Naive B cell (primary cell): ENCODE measurements at places on chromosomes 2 and 18. TPM values are rescaled to one million over a fixed set of nuclear protein-coding genes. Genes with fewer than 3 reads are reported as not detected.

DNA sequence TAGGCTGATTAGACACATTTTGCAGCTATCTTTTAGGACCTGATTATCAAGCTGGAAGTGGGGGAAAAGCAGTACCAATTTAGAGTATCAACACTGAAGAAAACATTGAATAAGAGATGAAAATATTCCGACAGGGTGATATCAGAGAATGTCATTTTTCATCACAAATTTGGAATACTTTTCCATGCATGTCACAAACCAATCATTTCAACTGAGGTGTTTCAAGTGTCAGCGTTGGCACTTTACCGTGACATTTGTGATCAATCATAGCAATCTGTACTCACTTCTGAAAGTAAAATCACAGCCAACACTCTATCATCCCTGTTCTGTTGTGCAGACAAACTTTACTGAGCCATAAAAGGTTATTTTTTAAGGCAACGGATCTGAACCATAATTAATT is 75.4 kb downstream of the PDE1A start:
- DNase-seq, result no peak

DNA sequence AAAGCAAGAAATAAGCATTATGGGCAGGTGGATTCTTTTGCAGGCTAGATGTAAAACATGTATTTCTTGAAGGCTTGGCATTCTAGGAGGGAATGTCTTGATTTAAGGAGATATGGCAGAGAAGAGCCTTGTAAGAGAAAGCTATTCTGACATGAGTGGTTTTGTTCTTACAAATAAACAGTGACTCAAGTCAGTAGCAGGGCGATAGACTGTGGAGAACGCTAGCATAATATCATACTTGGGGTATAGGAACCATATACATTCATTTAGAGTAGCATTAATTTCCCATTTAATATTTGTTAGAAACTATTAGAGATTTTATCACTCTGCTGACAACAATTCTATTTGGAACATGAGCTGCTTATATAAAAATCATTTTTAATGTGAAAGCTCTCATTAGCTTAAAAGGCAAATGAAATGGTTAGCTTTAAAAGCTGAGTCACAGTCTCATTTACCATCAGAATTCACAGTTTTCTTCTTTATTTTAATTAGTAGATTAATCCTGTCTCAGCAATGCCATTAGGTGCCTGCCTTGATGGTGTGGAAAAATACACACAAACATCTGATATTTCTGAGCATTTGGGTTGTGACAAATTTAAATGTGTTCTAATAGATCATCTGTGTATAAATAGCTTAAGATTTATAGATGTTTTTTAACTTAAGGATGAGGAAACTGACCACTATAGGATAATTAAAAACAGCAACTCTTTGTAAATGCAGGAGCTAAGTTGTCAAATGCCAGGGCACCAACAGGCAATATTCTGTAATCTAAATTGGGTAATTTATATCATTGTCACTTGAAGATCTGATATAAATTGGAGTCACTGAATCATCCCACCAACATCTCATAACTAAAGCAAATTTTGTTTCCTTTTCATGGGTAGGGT is 276.7 kb downstream of the PLCL1 start:
- no peak for DNase-seq

- peak; percentile 31 for DNase-seq
Observed at GRCh38 chr18:61581578-61582201, 248.5 kb downstream of the CDH20 start.

THADA gene
- 14.3 TPM for polyA plus RNA-seq

GRCh38 chr2:178419123-178419522 is 31.9 kb downstream of the PRKRA start:
- no peak for DNase-seq

- DNase-seq, result no peak
Observed at GRCh38 chr2:17680119-17680518, 73.5 kb downstream of the SMC6 start.

CIDEA gene
- not detected for polyA plus RNA-seq

DNA sequence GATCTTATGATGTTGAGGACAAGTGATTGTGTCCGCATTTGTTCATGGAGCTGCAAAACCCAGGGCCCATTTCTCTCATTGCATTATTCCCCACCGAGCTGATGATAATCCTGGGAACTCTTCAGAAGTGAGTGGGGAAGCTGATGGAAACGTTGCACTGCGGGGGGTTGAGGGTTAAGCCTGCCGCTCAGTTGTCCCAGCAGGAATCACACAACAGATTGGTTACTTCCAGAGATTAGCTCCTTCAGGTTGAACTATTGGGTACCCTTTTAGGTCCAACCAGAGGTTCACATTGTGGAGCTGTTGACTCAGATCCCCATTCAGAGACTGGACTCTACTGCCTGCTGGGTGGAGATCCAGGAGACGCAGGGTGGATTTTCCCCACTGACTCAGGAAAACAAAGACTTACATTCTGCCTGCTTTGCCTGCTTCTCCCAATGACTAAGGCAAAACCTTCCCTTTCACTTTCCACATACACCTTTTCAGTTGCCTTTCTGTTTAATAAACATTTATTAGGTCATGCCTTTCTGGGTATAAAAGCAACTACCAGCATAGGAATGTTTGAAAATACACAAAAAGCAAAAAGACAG is 286.4 kb downstream of the TXNL1 start:
- DNase-seq, result no peak

CAPN14 gene
- 1.1 TPM for polyA plus RNA-seq

DNA sequence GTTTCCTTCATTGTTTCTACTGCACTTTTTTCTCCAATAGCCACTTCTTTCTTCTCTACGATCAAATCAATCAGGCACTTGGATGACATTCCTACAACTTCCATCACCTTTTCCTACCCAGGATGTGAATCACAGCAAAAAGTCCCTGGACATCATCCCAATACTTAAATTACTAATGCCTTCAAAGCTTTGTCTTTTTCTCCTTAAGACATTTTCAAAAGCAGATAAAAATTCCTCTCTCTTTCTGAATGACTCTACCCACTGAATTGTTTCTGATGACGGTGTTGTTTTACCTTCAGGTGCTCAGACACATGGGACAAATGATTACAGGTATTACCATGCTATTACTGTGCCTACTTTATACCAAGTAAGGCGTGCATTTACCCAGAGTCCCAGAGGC is 500.9 kb downstream of the FBXO15 start:
- DNase-seq, result no peak

GRCh38 chr18:8065284-8065683 is 498.2 kb downstream of the PTPRM start:
- no peak for DNase-seq

DNA sequence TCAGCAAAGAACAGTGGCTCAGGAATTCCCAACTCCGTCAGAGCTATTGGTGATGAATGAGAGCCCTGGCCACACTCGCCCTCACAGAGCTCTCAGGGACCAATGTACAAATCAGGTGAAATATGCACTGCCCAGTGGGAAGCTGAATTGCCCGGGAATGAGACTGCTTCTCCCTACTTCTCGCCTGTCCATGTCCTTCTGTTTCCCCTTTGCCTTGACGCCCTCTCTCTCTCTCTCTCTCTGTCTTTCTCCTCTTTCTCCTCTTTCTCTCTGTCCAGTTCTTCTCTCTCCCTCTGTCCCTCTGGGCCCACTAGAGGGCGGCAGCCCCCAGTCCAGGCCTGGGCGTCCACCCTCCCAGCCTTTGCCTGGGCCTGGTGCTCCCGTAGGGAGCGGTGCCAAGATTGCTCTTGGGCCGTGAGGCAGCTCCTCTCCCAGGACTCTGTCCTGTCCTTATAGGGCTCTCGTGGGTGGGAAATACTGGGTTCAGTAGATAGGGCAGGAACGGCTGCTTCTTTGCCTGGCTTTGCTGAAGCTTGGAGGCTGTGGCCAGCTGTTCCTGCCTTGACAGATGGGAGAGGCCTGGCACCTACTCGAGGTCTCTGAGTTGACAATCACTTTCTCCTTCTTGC is 28.4 kb upstream of the PUM2 start:
- no peak for DNase-seq

DNA sequence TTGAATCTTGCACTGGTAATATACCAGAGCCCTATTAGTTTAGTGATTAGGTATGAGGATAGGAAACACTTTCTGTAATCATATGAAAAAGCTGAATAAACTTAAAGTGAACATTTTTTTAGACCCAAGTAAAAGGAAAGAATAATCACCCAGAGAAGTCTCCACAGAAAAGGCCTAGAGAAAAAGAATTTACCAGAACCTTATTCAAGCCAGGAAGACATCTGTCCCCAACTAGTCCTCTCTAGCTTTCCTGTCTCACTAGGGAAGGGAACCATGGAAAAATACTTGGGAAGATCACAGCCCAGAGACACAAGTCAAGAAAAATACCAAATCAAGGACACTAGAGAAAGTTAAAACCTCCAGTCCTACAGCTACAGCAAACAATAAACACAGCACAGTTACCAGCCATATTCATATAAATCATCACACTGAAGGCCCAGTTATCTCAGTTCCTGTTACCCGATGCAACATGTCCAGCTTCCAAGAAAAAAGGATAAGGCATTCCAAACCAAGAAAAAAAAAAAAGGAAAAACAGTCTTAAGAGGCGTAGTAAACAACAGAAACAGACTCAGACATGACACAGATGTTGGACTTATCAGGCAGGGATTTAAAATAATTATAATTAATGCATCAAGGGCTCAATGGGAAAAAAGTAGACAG is 461.5 kb downstream of the IRS1 start:
- no peak for DNase-seq

- DNase-seq, result no peak
Observed at GRCh38 chr2:136235546-136235945, 117.6 kb upstream of the CXCR4 start.

DNA sequence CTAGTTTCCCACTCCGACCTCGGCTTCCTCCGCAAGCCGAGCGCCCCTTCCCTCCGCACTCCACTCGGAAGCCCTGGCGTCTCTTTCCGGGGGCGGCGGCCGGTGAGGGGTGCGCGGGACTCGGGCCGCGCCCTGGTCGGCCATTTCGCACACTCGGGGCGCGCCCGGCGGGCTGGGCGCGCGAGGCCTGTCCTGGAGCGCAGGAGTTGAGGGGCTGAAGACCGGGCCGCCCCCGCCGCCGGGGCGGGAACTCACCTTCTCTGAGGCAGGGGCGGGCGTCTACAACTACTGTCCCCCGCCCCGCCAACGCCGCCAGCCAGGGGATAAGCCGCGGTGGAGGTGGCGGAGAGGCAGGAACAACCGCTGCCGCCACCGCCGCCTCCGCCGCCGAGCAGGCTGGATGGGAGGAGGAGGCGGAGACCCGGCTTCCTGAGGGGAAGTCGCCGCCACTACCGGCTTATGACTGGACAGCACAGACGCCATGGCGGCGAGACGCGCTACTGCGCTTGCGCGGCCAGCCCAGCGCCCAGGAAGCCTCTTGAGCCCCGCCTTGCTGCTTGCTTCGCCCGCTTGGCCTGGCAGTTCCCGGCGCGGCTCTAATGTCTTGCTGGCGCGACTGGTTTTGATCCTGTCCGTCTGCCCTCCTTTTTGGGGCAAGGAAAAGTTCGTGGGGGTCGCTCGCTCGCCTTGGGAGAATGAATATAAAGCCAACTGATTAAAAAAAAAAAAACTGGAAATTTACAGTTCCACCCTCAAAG is at the start of gene KRCC1:
TSS of gene KRCC1 (minus strand) at position 413 of the 758 bp plus-strand sequence. CDS start 27,220 bp downstream, outside the sequence.
- peak; percentile 96 for DNase-seq

GRCh38 chr2:120307482-120307881 is 38.5 kb upstream of the INHBB start:
- DNase-seq, result no peak

- DNase-seq, result no peak
Observed at GRCh38 chr18:51038110-51038509, 8.1 kb downstream of the SMAD4 start.

DNA sequence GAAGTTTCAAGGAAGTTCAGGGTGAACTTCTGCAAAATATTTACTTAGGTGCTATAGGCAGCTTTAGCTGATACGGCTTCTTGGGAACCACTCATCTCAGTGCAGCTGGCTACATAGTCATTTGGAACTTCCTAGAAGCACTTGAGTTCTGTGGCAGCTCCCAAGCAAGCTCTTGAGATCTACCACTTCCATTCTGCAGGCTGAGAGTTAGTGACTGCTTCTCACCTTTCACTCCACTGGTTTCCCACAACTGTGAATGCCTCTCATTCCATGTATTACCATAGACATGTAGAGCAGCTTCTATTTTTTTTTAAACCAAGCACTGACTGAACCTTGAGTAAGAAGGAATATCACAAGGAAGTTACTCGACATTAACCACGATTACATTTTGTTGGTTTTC is 994.1 kb upstream of the ACVR2A start:
- DNase-seq, result no peak

DNA sequence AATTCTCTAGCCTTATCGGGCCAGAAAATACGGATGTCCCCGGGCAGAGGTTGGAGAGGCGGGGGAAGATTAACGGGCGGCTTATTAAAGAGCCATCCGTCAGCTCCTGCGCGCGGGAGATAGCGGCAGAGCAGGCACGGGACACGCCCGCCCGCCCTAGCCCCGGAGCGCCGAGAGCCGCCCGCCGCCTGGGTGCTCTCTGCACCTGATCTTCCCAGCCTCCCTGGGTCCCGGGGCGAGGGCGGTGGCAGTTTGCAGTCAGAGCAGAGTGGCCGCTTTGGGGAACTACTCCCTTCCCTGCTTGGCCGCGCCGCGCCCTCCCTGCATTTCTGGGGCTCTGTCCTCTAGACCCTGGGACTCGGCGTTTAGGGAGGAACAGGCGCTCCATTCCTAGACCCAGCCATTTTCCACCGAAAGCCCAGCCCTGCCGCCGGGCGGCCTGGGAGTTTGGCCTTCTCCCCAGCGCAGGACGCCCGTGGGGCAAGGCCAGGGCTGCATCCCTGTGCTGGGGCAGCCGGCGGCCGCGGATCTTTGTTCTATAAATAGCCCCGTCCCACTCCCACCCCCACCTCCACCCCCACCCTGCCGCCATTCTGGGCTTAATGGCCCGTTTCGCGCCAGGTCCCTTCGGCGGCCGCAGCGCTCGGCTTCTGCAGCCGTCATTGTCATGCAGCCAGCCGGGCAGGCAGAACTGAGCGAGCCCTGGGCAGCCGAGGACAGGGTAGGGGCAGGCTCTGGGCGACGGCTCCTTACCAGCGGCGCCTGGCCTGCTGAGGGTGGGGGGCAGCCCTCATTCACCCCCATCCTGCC is 6.6 kb downstream of the GAD1 start:
- DNase-seq, result no peak
